ENCODE measurements at places on chromosomes 2 and 18. TPM values are rescaled to one million over a fixed set of nuclear protein-coding genes. Genes with fewer than 3 reads are reported as not detected.

The PLEK gene
- 0.94 TPM for total RNA-seq

The MAPRE3 gene
- 35.7 TPM for total RNA-seq

The FBLN7 gene
- 2.5 TPM for total RNA-seq

The MARCHF4 gene
- total RNA-seq: 18.5 TPM

The IL36G gene
- total RNA-seq: not detected

The ALPI gene
- not detected for total RNA-seq

The GCKR gene
- total RNA-seq: 1.3 TPM

The SCN2A gene
- total RNA-seq: 174 TPM

The CLEC4F gene
- not detected for total RNA-seq

The REEP1 gene
- total RNA-seq: 191 TPM

The MC2R gene
- total RNA-seq: not detected

The ZEB2 gene
- 925 TPM for total RNA-seq

The DCDC2C gene
- 1.6 TPM for total RNA-seq

The STK25 gene
- total RNA-seq: 209 TPM

The ADD2 gene
- 552 TPM for total RNA-seq

The POTEE gene
- under 0.01 TPM for total RNA-seq

The OST4 gene
- total RNA-seq: 192 TPM

The OR6B2 gene
- total RNA-seq: not detected

The HOXD9 gene
- total RNA-seq: not detected

The IL1R1 gene
- 0.31 TPM for total RNA-seq

The IL37 gene
- not detected for total RNA-seq

The CHRNG gene
- total RNA-seq: not detected

The OTOS gene
- not detected for total RNA-seq

The SLC19A3 gene
- 3.1 TPM for total RNA-seq

The SGPP2 gene
- 1.3 TPM for total RNA-seq

The AQP12B gene
- total RNA-seq: not detected

The SH3RF3 gene
- total RNA-seq: 22.5 TPM

The MC5R gene
- 5.0 TPM for total RNA-seq

The SH2D6 gene
- total RNA-seq: 0.94 TPM

The UGT1A10 gene
- not detected for total RNA-seq

The PTPN18 gene
- total RNA-seq: 41.9 TPM

The GCG gene
- not detected for total RNA-seq

The INPP5D gene
- total RNA-seq: 8.5 TPM

The SRD5A2 gene
- not detected for total RNA-seq

The PAIP2B gene
- 14.1 TPM for total RNA-seq

The PARD6G gene
- 11.6 TPM for total RNA-seq

The AQP12A gene
- not detected for total RNA-seq

The GKN1 gene
- total RNA-seq: not detected

The COLEC11 gene
- total RNA-seq: 0.31 TPM

The TMEM182 gene
- total RNA-seq: 4.1 TPM

The HJURP gene
- total RNA-seq: 3.8 TPM

The SPATS2L gene
- 54.5 TPM for total RNA-seq

The POTEI gene
- 0.31 TPM for total RNA-seq

The TGFA gene
- total RNA-seq: 7.5 TPM

The ABI2 gene
- 198 TPM for total RNA-seq

The MZT2B gene
- total RNA-seq: 67.0 TPM

The GRHL1 gene
- total RNA-seq: 5.9 TPM

The NEU4 gene
- total RNA-seq: 0.63 TPM
